Uterus (tissue), 4 donors: ENCODE measurements at places on chromosomes 6 and 20. TPM values are rescaled to one million over a fixed set of nuclear protein-coding genes. Genes with fewer than 3 reads are reported as not detected.
A peak's percentile ranks its signal among the peaks of the same experiment; 100 is the strongest.

Gene MLN
- total RNA-seq: not detected

DNA sequence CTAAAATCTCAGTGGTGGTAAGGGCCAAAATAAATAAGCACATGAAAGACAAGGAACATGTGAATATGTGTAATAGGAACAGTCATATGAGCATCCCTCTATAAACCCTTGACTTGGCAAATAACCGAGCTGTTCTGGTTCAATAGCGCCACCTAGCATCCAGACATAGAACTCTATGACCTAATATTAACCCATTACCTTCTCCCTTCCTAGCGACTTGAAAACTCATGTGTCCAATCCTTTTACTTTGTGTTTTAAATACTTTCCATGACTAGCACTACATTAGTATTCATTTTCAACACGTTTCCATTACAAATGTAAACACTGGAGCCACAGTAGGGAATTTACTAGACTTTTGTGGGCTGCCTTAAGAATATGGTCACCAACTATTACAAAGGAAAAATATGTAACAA lies 279.7 kb downstream of the UST start:
- DNase-seq: no peak

DNA sequence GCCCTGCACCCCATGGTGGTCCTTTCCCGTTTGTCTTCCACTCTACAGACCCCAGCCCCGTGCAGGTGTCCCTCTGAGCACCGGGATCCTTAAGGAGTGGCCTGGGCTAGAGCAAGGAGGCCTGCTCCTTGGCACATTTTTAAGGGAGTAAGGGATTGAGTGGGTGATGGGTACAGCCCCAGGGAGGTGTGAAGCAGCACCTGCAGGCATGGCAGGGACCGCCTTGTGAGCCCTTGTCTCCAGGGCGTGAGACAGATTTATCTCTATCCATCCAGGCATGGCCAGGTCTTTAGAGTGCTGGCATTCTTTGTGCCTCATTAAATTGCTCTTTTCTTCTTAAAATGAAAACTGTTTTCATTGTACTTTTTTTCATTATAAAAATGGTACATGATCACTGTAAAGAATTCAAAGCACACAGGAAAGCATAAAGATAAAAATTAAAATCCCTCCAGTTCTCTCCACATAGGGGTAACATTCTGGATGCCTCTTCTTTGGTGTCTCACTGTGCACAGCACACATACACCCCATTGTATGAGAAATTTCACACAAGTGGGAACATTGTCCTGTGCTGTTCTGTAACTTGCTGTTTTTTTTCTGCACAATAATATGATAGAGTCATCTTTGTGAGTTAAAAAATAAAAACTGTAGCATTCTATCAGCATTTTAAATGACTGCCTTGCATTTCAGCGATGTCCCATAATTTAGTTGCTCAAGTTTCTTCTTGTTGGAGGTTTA lies 31.9 kb upstream of the ZNF831 start:
- no peak for DNase-seq

- DNase-seq: no peak
Observed at GRCh38 chr6:150230832-150231524, 88.1 kb downstream of the PPP1R14C start.

Gene ZBTB46
- total RNA-seq: 62.8 TPM

- no peak for DNase-seq
Observed at GRCh38 chr6:159031846-159032245, 12.9 kb downstream of the TAGAP start.

DNA sequence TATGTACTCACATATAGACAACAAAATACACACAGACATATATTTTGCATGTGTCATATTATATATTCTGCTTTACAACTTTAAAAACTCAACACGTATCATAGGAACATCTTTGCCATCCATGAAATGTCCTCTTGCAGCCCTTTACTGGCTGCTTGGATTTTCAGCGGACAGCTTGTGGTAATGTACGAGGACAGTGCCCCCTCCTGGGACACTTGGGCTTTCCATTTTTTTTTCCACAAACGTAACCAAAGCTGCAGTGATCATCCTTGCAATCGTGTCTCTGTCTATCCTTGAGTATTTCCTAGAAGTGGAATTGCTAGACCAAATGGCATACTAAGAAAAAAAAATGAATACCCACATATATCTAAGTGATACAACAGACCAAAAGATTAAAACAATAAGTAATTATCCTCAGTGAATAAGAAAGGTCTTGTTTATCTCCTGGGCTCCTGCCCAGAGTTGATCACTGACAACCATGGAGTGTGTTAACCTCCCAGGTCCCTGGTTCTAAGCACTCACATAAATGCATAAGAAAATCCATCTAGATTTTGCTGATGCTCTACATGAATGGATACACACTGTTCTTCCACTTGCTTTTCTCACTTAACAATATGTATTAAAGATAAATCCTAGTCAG lies 18.1 kb downstream of the BPI start:
- DNase-seq: peak; percentile 60

GRCh38 chr6:169217972-169218371 lies 35.7 kb downstream of the THBS2 start:
- no peak for DNase-seq

DNA sequence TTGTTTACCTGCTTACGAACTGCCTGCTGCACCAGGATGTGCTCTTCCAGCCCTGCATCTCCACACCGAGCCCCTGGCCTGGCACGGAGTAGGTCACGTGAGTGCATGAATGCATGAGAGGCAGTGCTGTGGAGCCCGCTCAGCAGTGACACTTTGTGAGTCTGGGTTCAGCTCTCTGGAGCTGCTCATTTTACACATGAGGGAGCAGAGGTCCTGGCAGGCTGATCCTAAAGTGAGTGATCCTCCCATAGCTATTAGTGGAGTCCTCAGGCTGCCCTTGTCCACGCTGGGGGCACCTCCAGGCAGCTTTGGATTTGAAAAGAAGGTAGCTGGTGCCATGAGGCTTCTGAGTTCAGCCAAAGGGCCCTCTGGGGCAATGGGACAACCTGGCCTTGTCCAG lies 64.2 kb downstream of the EDN3 start:
- no peak for DNase-seq

GRCh38 chr6:30508890-30509736 lies 19.8 kb downstream of the HLA-E start:
- no peak for DNase-seq
